Stimulated activated CD4-positive, alpha-beta T cell treated with anti-CD3 and anti-CD28 coated beads, TNF-alpha, amount 100 ng/mL, for 4 hours (primary cell): ENCODE measurements at places on chromosomes 2 and 18.

GRCh38 chr2:96470636-96471035 lies 34.5 kb downstream of the NEURL3 start:
- DNase-seq: peak; percentile 52

- no peak for DNase-seq
These were observed 699.7 kb upstream of the ZNF804A start for GRCh38 chr2:183898641-183899040.

DNA sequence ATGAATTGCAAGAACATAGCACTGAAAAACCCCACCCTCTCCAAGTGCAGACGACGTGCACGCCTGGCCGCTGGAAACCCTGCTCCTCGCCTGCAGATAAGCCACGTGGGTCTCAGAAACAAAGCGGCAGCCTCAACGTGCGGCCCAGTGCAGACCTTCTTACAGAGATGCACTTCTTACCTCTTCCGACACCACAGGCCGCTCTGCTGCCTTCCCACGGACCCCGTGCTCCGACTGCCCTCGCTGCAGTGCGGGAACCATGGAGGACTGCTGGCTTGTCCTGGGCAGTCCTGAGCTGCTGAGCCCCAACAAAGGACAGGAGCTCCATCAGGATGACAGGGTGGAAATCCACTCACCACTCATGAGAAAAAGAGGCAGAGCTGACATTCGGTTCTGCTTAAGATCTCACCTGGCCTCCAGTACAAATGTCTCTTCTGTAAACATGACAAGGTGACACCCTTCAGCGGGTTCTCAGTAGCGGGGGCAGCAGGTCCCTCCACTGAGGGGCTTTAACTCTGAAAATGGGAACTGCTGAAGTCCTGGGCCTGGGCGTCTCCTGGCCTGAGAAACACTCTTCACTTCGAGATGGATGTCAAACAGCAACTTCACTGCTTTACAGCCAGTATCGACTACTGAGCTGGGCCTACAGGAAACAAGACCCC lies 6.2 kb downstream of the COPS9 start:
- no peak for DNase-seq

GRCh38 chr2:24493713-24494112 lies 2.7 kb downstream of the NCOA1 start:
- DNase-seq: no peak

GRCh38 chr2:24521975-24522639 lies 31.1 kb downstream of the NCOA1 start:
- DNase-seq: no peak

GRCh38 chr2:26945991-26946750 lies 24.3 kb upstream of the MAPRE3 start:
- no peak for DNase-seq

DNA sequence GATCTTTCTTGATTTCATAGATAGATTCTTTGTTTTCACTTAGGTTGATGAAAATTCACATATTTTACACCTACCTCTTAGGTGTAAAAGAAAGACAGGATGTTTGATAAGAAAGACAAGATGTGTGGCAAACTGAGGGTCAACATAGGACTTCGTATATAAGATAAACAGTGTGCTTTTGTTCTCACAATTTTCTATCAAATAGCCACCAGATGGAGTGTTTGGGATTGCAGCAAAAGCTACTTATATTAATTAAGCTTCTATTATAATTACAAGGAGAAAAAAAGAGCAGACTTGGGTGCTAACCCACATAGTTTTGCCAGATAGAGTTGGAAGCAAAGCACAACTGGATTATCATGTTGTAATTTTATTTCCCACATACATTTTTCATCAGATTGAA lies 232.9 kb downstream of the CDH7 start:
- DNase-seq: no peak

GRCh38 chr18:22084547-22084946 lies 84.8 kb upstream of the GATA6 start:
- no peak for DNase-seq

DNA sequence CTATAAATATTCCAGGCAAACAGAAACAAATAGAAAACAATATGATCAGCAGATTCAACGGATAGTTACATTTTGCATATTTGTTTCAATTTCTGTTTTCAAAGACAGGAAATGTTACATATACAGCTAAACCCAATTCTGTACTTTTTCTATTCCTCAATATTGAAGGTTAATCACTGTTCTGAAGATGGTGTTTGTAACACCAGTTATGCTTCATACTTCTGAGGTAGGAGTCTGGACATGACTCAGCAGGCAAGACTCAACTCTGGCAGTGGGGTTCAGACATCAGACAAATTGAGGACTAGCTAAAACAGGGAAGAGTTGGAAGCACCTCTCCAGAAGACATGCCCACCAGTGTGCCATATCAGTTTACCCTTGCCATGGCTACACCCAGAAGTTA lies 16.6 kb downstream of the SERPINB13 start:
- no peak for DNase-seq

DNA sequence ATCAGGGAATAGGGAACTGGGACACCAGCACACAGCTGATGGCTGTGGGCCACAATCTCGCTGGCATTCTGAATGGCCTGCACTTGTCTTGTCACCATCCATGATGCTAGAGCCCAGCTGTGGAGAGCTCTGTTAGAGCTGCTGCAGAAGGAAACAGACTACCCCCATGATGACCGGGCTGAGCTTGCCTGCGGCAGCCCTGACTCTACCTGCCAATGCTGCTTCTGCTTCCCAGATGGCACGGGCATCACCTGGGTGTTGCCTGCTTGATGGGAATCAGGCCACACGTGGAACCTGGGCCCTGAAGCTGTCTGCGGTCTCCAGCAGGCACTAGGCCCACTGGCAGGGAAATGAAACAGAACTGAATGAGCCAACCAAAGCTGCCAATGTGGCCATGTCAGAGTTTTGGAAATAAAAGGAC lies 11.2 kb upstream of the DAW1 start:
- DNase-seq: no peak

DNA sequence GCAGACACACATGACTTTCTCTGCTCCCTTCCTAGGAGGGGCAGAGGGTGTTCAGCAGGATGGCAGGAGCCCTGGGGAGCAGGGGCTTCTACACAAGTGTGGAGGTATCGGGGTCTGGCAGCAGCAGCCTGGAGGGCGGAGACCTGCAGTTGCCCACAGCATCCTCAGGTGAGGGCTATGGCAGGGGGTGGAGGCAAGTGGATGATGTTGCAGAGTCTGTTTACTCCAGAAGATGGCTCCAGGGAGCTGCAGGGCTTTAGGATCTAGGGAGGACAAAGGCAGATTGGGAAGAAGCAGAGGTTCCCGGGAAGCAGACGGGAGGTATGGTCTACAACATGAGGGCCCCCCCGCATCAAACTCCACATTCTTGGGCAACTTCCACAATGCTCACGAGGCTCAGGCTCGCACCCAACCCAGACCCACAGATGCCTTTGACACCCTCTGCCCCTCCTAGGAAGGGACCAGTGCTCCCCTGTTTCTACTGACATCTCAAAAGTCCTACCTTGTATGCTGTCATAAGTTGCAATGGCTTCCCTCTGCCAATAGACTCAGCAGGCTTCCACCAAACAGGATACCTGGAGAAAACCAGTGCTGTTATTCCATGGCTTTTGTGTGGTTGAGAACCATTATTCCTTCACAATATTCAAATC lies 12.0 kb upstream of the ATP6V1C2 start:
- no peak for DNase-seq

DNA sequence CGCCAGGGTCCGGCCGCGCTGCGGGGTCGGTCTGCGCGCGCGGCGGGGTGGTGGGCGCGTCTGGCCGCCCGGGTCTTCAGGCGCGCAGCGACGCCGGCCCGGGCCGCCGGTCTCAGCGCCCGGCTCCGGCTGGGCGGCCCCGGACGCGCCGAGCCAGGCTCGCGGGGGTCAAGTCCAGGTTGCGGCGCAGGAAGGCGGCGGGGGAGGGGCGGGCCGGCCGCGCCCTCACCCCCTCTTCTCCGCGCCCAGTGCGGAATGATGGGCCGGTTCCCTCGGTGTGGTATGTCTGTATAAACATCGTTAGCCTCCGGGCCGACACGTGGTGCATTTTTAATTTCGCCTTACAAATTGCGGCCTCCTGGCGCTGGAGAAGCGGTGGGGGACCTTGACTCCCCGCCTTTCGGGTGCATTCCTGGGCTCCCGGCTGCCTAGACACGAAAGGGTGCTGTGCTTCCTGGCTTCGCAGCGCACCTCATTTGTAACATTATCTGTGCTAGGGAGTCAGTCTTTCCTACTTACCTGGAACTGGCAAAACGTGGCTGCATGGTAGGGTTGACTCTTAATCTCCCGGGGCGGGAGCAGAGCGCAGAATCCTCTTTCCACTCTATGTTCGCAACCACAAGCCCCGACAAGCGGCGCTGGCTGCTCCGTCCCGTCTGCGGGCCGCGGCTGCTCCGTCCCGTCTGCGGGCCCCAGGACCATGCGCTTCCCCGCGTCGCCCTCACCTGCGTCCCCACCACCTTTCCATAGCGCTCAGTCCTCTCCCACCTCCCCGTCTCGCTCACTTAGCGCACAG lies 69.0 kb downstream of the CTAGE1 start:
- no peak for DNase-seq

DNA sequence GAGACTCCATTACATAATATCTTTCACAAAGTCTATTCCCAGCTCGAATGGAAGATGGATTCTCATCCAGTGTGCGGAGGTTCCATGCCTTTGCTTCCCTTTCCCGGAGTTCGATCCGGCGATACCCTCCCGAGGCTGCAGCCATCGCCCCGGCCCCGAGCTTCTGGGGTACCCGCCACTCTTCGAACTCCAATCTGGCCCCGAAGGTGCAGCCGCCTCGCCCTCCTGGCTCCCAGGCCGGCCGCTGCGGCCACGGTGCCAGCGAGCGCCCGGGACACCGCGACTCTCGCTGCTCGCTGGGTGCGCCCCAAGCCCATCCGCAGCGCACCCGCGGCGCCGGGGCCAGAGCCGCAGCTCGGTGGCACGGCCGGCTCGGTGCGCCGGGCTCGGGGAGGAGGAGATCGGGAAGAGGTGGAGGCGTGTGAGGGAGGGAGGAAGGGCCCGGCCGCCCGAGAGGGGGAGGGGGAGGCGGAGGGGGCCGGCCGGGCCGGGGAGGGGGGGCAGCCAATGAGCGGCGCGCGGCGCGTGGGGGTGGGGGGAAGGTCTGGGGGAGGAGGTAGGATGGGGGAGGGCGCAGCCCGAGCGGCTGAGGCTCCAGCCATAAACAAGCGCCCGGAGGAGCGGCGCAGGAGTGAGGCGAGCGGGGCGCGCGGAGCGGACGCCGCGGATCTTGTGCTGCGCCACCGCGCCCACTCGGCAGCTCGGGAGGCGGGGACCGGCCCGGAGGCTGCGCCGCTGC lies at the start of gene CRIM1:
TSS of gene CRIM1 (plus strand) at position 628 of the 739 bp plus-strand sequence. CDS start 515 bp downstream, outside the sequence.
- DNase-seq: peak; percentile 39

DNA sequence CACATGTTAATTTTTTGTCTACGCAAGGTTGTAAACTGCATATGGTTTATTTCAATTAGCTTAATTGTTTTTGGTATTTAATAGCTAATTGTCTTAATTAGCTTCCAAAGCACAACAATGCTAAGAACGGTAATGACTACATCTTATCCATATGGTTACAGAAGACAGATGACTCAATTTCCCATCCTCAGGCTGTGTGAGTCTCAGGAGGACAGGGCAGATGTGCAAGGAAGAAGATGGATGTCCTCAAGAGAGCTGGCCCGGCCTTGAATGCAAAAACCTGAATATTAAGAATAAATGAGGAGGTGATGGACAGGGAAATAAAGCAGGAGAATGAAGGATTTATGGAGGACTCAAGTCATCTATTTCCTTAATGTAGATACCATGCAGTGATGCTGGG lies 31.4 kb downstream of the SLC4A3 start:
- no peak for DNase-seq

GRCh38 chr2:5915881-5916310 lies 223.7 kb downstream of the SOX11 start:
- DNase-seq: no peak

DNA sequence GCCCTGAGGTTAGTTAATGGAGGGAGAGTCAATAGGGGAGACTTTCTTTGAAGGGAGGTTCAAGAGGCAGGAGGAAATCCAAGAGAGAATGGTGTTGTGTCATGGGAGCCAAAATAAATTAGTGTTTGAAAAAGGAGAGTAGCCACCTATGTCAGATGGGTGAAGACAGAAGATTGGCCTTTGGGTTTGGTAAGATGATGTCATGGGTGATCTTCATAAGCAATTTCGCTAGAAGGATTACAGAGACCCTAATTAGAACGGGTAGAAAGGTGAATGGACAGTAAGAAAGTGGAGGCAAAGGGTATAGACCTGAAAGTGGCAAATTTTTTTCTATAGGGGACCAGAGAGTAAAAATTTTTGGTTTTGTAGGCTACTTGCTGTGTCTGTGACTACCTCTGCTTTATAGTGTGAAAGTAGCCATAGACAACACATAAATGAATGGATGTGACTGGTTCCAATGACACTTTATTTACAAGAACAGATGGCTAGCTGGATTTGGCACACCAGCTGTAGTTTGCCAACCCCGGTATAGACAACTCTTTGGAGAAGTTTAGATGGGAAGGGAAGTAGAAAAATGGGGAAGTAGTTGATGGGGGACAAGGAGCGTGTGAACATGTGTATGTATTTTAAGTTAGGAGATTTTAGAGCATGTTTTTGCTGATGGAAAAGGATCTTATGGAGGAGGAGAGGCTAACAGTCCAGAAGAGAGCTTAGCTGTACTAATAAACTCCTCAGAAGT lies 9.3 kb downstream of the STAMBP start:
- no peak for DNase-seq

- no peak for DNase-seq
These were observed 19.8 kb downstream of the FAM171B start for GRCh38 chr2:186713691-186714090.

GRCh38 chr2:209523041-209523740 lies 99.3 kb downstream of the MAP2 start:
- DNase-seq: no peak

DNA sequence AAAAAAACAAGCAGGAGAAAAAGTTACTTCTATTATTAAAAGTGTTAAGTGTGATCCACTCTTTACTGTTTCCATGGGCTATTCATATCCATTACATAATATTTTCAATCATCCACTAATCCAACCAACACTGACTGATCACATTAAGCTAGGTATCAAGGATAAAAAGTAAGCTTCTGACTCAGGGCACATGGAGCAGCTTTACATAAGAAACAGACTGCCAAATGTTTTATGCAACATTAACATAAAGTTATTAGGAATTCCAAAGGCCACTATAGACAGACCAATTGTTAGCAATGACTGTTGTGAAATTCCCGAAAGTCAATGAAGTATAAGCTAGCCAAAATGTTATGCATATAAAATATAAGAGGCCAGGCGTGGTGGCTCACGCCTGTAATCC lies 277.6 kb downstream of the ZEB2 start:
- DNase-seq: no peak

DNA sequence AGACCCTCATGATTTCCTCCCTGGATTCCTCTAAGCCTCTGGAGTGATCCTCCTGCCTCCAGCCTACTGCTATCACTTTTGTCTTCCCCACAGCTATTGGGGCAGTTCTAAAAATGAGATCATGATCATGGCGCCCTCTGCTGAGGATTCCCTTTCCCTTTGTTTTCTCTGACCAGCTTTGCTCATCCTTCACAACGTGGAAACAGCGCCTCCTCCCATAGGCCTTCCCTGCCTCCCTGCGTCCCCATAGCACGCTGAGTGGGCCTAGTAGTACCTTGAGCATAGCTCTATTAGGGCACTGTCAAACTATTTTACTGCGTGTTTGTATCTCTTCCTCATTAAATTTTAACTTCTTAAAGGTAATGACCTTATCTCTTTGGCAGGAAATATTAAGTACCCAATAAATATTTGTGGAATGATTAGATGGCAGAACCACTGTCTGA lies 207.0 kb upstream of the FANCL start:
- no peak for DNase-seq
